ENCODE measurements at places on chromosomes 7 and 10. TPM values are rescaled to one million over a fixed set of nuclear protein-coding genes. Genes with fewer than 3 reads are reported as not detected.

DNA sequence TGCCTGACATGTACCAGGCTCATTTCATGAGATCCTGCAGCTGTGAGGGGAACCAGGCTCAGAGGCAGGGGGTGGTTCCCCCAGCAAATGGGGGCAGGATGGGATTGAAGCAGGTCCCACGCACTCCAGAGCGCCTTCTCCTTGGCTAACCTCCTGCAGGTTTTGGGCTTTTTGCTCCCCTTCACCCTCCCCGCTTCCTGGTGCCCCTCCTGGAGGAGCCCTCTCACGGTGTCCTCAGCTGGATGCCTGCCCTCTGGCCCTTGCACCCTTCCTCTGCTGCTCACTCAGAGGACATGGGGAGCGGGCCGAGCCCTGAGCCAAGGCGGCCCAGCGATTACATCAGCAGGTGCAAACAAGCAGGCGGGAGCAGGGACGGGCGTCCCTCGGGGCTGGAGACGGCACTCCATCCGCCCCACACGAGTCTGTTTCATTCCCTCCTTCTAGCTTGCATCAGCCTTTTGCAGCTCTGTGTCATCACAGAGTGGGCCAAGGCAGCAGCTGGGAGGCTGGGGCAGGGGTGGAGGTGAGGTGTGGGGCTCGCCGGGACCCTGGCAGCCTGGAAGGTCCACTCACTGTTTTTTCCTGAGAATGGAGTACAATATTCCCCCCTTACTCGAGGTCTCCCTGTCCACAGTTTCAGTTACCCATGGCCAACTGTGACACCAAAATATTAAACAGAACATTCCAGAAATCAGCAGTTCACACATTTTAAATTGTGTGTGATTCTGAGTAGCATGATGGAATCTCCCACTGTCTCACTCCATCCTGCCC is 52.7 kb upstream of the SLC29A3 start:
- H3K4me1 ChIP-seq: no peaks in the 10 kb centered on the region
- no peak overlapping the region for H3K4me3 ChIP-seq
- H3K27ac ChIP-seq: peak overlapping the region; percentile 1
- H3K36me3 ChIP-seq: no peaks in the 10 kb centered on the region
- H3K27me3 ChIP-seq: no peaks in the 10 kb centered on the region

GRCh38 chr7:3682028-3682710 is 381.1 kb downstream of the SDK1 start:
- no peaks in the 10 kb centered on the region for H3K4me1 ChIP-seq
- H3K27ac ChIP-seq: no peak overlapping the region
- no peak for DNase-seq

GRCh38 chr7:106488465-106488864 is 172.5 kb downstream of the CCDC71L start:
- no peak for DNase-seq
- peaks cover 12% of the 10 kb centered on the region for H3K4me1 ChIP-seq
- no peaks in the 10 kb centered on the region for H3K36me3 ChIP-seq
- no peaks in the 10 kb centered on the region for H3K27me3 ChIP-seq

- no peaks in the 10 kb centered on the region for H3K27me3 ChIP-seq
- no peak overlapping the region for H3K27ac ChIP-seq
- no peak for DNase-seq
- H3K4me1 ChIP-seq: peaks cover 3% of the 10 kb centered on the region
- no peaks in the 10 kb centered on the region for H3K36me3 ChIP-seq
- H3K4me3 ChIP-seq: no peak overlapping the region
Measured at GRCh38 chr7:45988405-45989057, 67.5 kb upstream of the IGFBP3 start.

DNA sequence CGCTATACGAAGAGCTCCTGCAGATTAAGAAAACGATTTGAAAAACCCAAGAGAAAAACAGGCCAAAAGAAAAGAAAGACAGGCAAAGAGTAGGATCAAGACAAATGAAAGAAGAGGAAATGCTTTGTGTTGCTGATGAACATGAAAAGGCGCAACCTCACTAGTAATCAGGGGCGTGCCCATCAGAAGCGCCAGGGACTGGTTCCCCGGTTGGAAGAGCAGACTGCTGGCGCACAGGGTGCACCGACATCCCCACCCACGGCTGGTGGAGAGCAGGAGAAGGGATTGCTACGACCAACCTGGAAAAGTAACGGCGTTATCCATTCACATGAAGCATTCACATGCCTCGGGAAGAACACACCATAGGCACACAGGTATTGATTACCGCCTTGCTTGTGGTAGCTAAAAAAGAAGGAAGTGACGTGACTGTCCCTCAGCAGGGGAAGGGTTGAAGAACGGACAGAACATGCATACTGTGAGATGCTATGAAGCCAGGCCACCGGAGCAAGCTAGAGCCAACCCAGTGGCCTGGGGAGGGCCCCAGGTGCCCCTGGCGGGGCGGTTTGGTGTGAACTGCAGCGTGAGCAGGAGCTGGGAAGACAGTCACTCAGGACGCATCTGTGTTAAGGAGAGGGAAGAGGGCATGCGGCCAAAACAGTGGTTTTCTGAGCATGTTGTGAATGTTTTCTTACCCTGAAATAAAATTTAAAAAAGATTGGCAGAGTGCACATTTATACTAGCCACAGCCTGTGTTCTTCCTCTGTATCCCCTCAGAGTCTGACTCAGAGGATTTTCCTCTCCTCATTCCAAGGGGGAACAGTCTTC is 18.3 kb downstream of the AGAP3 start:
- H3K27me3 ChIP-seq: no peaks in the 10 kb centered on the region
- peaks cover 4% of the 10 kb centered on the region for H3K36me3 ChIP-seq
- H3K27ac ChIP-seq: no peak overlapping the region
- H3K4me1 ChIP-seq: no peaks in the 10 kb centered on the region

Gene VAX1
- not detected for total RNA-seq

DNA sequence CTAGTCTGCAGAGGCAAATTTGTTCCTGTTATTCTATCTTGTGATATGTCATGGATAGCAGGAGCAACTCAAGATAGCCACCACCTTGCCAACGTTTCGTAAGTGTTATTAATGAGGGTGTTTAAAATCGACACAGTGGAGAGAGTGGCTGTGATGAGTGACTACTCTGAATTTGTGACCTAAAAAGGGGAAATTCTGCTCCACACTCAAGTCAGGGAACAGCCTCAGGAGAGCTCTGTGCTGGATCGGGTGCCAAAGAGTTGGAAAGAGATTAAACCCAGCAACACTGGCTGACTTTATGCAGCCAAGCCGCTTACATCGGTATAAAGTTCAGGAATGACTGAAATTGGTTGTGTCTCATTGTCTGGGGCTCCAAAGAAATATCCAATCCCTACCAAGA is 9.5 kb downstream of the TACC2 start:
- DNase-seq: no peak
- no peaks in the 10 kb centered on the region for H3K4me1 ChIP-seq
- peaks cover 16% of the 10 kb centered on the region for H3K36me3 ChIP-seq
- peak overlapping the region; percentile 88 for H3K27ac ChIP-seq
- H3K4me3 ChIP-seq: no peak overlapping the region

Gene CYP3A7
- 0.82 TPM for total RNA-seq

DNA sequence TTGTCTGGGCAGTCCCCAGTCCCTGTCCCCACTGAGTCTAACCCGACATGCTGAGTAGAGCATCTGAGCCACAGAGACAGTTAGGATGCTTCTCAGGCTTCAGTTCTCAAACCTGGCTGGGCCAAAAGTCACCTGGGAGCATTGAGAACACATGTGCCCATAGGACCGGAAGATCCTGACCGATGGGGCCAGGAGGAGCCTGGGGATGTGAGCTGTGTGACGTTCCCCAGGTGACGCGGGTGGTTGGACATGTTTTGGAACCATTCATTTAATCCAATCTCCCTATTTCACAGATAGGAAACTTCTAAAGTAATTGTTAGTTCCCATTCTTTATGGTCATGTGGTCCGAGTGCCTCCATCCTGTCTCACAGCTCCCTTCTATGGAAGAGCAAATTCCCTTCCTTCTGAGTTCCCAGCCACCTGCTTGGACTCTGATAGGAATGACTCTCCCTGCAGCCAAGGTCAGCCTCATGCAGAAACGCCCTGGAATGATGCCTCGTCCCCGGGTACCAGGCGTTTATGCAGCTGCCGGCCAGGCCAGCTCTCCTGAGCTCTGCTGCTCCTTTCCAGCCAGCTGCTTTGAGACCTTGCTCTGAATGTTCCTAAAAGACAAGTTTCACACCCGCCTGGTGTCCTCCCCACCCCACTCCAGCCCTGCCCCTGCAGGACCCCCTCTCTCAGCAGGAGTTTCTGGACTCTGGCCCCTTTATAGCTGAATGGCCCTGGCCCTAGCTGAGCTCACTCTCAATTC is 166.5 kb upstream of the RHEB start:
- H3K4me3 ChIP-seq: no peak overlapping the region
- no peaks in the 10 kb centered on the region for H3K27me3 ChIP-seq
- H3K27ac ChIP-seq: peak overlapping the region; percentile 83
- H3K4me1 ChIP-seq: peaks cover 85% of the 10 kb centered on the region
- H3K36me3 ChIP-seq: no peaks in the 10 kb centered on the region

Gene SORBS1
- total RNA-seq: 815 TPM

- H3K27me3 ChIP-seq: no peaks in the 10 kb centered on the region
- DNase-seq: no peak
- no peak overlapping the region for H3K27ac ChIP-seq
- no peak overlapping the region for H3K4me3 ChIP-seq
Measured at GRCh38 chr7:87413029-87413428, 62.5 kb downstream of the ABCB4 start.

Gene PSD
- 9.7 TPM for total RNA-seq

Gene KNDC1
- 1.8 TPM for total RNA-seq

Gene PON1
- total RNA-seq: not detected

DNA sequence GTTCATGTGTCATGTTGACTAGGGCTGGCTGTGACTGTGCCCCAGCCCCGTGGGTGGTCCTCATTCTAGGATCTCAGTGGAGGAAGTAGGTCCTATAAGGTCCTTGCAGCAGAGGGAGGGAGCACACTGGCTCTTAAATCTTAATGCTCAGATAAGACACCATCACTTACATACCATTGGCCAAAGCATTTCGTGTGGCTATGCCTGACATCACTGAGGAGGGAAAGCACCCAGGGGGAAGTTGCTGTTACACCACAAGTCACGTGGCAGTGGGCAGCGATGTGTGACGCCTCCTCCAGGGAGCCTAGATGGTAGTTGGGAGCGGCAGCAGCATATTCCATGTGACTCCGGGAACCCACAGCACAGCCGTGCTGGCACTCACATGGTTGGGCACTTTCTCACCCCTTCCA is 224.7 kb upstream of the SH2B2 start:
- DNase-seq: peak; percentile 64
- H3K27me3 ChIP-seq: no peaks in the 10 kb centered on the region
- H3K27ac ChIP-seq: no peak overlapping the region
- no peaks in the 10 kb centered on the region for H3K36me3 ChIP-seq
- H3K4me3 ChIP-seq: no peak overlapping the region
- peaks cover 18% of the 10 kb centered on the region for H3K4me1 ChIP-seq

GRCh38 chr7:149638566-149639320 is 134.6 kb downstream of the ZNF467 start:
- H3K27ac ChIP-seq: no peak overlapping the region
- H3K27me3 ChIP-seq: no peaks in the 10 kb centered on the region
- H3K36me3 ChIP-seq: no peaks in the 10 kb centered on the region

Gene RBP3
- not detected for total RNA-seq

Gene PCLO
- 2.9 TPM for total RNA-seq

- no peak overlapping the region for H3K4me3 ChIP-seq
- H3K4me1 ChIP-seq: no peaks in the 10 kb centered on the region
- H3K27me3 ChIP-seq: no peaks in the 10 kb centered on the region
- H3K36me3 ChIP-seq: no peaks in the 10 kb centered on the region
- DNase-seq: no peak
- no peak overlapping the region for H3K27ac ChIP-seq
Measured at GRCh38 chr10:37992083-37992482, 15.6 kb upstream of the ZNF25 start.

GRCh38 chr7:40763319-40764287 is 628.8 kb downstream of the SUGCT start:
- H3K27me3 ChIP-seq: no peaks in the 10 kb centered on the region
- H3K4me1 ChIP-seq: no peaks in the 10 kb centered on the region
- no peaks in the 10 kb centered on the region for H3K36me3 ChIP-seq
- H3K27ac ChIP-seq: no peak overlapping the region

DNA sequence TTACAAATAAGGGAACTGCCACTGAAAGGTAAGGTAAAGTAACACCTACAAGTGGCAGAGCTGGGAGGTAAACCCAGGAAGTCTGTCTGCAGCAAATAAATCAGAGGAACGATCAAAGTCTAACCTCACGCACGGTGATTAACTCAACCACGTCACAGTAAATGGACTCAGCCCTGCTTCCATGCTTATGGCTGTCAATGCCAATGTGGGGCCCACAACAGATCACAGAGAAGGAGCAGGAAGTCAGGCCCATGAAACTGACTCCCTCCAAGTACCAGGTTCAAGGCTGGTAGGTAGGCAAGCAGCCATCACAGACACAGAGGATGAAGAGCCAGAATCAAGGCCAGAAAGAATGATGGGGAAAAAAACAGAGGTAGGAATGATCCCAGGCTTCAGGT is 38.0 kb upstream of the ACSL5 start:
- H3K27ac ChIP-seq: no peak overlapping the region
- no peaks in the 10 kb centered on the region for H3K36me3 ChIP-seq
- H3K27me3 ChIP-seq: no peaks in the 10 kb centered on the region

DNA sequence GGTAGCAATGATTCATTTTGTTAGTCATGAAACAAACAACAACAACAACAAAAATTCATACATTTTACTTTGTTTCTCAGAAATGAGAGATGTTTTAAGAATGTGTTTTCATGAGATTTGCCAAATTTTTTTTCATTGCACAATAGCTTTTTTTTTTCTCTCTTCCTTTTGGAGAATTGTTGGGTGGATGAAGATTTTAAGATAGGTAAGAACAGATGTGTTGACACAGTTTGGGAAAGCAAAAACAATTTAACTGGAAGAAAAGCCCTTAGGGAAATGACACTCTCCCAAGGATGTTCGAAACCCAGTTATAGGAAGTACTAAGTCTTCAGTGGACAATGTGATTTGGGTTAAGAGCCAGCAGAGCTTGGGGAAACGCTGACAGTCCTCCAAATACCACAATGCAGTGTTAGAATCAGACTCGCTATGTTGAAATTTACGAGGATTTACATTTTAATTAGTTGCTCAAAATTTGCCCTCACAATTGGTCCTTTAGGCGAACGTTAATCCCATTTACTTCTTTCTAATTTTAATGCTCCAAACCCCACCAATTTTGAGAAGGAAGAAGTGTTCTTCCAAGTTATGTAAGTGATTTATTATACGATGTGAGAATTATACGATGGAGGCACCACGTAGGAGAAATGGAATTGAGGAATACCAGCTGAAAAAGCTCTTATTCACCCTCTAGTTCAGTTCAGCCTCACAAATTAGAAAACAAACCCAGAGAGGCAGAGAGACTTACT is 61.2 kb downstream of the HHEX start:
- no peaks in the 10 kb centered on the region for H3K27me3 ChIP-seq
- H3K27ac ChIP-seq: no peak overlapping the region
- H3K4me1 ChIP-seq: no peaks in the 10 kb centered on the region

Gene SPDYE8
- total RNA-seq: not detected

DNA sequence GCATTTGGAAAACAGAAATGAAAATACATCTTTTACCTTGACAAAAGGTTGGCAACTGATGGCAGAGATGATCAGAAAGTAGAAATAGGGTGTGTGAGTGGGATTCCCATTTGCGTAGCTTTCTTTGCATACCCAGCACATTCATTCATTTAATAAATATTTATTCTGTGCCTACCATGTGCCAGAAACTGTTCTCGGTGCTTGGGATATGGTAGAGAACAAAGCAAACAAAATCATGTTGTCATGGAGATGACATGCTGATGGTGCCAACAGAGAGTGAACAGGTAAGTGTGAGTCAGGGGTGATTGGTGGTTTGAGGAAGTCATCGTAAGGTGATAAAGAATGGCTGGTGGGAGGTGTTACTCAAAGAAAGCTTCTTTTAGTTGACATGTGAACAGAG is 45.4 kb downstream of the CACNB2 start:
- H3K27me3 ChIP-seq: no peaks in the 10 kb centered on the region
- H3K36me3 ChIP-seq: no peaks in the 10 kb centered on the region
- H3K4me1 ChIP-seq: peaks cover 6% of the 10 kb centered on the region
- H3K27ac ChIP-seq: no peak overlapping the region

Gene ELAPOR2
- total RNA-seq: 4.0 TPM

All from right atrium auricular region (tissue), 2 donors.